Dorsolateral prefrontal cortex (tissue), 122 donors: ENCODE measurements at places on chromosomes 3 and 15.
A peak's percentile ranks its signal among the peaks of the same experiment; 100 is the strongest.

DNA sequence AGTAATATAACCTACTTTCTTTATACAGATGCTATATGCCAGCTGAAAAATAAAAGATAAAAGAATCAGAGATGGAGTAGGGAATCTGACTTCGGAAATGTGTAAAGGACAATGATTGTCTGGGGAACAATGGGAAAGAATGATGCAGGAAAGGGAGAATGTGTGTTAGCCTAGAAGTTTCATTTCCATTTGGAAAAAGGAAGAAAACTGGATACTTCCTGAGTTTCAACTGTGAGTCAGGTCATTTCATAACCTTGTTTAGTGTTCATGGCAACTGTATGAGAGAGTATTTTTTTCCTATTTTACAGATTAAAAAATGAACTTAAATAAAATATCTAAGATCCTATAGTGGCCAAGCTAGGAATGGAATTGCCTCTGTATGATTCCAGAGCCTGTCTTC, 261.3 kb upstream of the NECTIN3 start:
- DNase-seq: no peak

DNA sequence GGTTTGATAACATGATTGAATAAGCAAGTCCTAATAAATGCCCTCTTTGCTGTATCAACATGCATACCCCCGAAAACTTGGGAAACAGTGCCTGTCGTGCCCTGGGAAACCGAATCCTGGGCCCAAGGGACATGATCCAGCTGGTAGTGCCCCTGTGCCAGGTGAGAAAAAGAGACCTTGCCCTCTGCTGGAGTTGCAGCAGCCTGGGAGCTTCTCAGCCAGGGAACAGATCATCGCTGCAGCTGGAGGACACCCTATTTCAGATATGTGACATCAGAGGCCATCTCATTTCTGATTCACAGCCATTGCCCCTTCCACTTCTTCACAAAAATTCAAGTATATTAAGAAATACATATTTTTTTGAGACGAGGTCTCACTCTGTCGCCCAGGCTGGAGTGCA, 32.3 kb downstream of the STOML1 start:
- no peak for DNase-seq

- no peak for DNase-seq
Measured at GRCh38 chr3:55647063-55647462, 160.0 kb upstream of the WNT5A start.

DNA sequence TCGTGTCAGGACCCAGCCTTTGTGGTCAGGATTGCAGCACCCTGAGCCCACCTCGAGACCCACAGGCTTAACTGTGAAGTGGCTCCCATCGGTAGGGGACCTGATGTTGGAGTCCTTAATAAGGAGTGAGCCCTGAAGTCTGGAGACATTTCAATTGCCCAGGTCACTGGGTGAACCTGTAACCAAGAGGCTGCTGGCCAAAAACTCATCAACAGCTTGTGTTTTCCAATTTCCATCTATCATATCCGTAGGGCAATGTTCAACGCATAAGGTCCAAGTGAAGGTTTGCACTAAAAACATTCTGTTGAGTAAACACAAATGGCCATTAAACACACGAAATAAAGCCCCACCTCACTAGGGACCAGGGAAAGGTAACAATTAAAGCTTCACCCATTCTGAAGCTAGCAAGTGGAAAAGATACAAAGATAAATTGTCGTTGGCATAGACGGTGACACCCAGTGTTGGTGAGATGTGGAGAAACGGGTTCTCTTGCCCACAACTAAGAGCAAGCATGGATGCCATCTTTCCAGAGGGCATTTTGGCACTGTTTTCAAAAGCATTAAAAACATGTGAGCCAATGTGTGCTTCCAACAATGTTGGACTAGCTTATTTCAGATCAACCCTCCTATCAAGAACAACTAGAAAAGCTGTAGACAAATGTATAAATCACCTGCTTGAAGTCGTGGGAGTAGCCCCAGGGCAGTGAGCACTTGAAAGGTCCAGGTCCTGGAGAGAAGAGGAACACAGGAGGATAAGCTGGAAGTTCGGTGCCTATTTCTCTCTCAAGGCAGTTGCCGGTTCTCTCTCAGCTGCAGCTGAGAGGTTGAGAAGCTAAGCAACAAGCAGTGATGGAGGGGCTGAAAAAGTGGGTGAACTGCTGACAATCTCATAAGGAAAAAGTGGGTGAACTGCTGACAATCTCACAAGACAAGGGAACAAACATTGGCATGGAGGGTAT, 56.3 kb upstream of the PCSK6 start:
- DNase-seq: no peak

- DNase-seq: no peak
Measured at GRCh38 chr3:191100516-191100915, 98.5 kb upstream of the OSTN start.

DNA sequence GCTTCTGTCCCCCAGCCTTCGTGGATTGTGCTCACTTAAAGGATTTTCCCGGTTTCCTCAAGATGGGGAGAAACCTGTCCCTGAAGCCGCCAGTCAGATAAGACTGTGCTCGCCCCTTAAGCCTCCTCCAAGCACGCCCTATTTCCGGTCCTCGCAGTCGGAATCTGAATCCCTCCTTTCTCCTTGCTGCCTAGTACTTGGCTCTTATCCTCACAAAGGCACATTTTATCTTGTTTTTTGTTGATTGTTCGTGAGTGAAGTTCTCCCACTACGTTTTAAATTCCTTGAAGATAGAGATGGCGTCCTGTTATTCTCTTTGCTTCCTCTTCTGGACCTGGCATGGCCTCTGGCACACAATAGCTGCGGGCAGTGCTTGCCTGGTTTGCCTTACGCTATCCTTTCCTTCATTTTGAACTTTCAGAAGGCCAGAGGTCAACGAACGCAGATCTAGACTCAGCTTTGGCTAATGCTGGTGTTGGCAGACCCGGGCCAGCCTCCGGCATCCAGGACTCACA, 1.7 kb downstream of the CLDN11 start:
- no peak for DNase-seq

GRCh38 chr3:172513488-172513887, 9.7 kb downstream of the TNFSF10 start:
- DNase-seq: no peak

DNA sequence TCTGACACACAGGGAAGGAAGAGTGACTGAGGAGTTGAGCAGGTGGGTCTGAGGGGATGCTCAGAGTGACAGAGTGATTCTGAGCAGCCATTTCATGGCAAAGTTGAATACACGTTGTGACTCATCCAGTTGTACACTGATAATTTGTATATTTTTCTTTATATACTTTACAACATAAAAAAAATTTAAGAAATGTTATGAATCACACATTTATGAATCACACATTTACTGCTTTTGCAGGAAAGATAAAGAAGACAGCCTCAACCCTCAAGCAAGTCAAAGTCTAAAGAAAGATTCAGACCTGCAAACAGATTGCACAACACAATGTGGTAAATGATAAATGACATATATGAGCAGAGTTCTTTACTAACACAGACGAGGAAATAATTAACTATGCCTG, 21.0 kb upstream of the CHMP2B start:
- DNase-seq: no peak

DNA sequence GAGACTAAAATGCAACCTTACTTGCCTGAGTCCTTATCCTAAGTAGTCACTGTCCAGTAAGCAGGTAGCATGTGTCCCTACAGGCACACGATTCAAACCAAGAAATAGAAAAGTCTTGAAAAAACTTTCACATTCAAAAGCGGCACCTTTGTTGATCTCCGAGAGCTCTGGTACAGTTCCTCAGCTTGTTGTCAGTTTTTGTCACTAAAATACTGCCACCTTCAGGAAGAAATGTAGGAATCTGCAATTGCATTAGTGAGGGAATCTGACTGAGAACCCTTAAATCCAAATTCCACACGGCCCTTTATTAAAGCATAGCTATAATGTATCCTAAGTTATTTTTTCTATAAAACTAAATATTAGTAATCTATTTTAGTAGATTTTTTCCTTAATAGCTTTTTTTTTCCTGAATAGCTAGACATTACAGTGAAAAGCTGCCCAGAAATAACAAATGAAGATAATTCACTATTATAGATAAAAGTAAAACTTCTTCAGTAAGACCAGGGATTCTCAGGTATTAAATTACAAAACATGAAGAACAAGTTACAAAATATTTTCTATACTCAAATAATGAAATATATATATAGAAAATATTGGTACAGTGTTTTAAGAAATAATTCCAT, 44.0 kb downstream of the CCDC54 start:
- no peak for DNase-seq

- DNase-seq: no peak
Measured at GRCh38 chr15:73962433-73962832, 29.7 kb downstream of the STOML1 start.

- no peak for DNase-seq
Measured at GRCh38 chr3:9598783-9599387, 45.3 kb upstream of the LHFPL4 start.

DNA sequence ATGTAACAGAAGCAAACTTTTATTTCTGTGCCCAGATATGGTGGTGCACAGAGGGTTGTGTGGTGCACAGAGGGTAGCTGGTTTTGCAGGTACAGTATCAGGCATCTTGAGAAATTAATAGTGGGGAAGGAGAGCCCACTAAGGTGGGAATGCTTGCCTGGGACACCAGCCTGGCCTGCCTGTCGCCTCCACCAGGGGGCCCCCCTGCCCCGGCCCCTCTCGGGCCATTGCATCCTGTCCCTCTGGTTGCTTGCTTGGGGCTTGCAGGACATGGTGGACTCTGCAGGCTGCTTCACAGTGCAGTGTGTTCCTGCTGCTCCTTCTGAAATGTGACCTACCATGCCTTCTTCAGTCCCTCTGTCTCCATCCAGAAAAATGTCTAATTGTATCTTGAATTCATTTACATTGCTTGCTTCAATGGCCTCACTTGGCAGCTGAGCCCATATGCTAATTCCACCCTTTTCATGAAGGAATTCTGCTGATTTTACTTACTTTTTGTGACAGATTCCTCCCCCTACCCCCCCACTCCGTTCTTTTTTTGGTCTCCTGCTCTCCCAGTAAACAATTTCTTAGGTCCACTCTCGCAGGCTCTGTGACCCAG, 73.6 kb downstream of the EEFSEC start:
- DNase-seq: peak; percentile 40

- DNase-seq: no peak
Measured at GRCh38 chr3:171770689-171771620, 39.3 kb downstream of the PLD1 start.

GRCh38 chr3:18223571-18223970, 201.6 kb downstream of the SATB1 start:
- DNase-seq: no peak

- no peak for DNase-seq
Measured at GRCh38 chr3:76024640-76025039, 239.3 kb upstream of the ZNF717 start.

DNA sequence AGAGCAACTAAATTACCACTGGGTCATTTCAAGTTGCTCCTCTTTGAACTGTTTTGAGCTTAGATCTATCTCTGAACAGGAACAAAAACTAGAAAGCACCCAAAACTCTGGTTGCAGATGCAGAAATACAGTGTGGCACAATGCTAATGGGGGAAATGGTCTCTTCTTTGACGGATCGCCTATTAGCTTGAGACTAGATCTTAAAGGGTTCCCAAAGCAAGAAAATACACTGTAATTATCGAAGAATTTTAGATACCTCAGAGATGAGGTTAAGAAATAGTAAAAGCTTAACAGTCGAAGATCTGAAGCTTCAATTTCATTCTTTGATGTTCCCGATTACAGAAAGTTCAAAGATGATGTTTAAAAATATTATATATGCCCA, 818 bp downstream of the PPP1R2 start:
- no peak for DNase-seq

DNA sequence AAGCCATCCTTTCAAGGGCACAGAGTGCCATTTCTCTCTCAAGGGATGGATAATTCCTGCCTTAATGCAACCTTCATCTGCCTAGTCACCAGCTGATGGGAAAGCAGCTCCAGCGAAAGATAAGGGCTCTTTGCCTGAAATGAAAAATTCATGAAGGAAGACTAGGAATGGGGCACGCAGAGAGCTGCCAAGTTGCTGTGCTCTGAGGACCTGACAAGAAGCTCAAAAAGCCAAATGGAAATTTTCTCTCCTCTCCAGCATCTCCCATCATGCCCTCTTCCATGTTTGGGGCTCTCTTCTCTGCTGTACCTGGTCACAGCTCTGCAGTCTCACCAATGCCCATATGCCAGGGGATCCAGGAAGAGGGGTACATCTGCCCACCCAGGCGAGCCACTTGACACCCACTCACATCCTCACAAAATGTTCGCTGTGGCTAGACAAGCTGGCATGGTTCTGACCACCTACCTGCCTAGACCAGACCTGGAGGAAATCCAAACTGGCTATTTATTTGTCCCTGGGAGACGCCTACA, 29.3 kb upstream of the ABHD2 start:
- no peak for DNase-seq

- DNase-seq: no peak
Measured at GRCh38 chr3:148330542-148330941, 367.2 kb upstream of the AGTR1 start.

DNA sequence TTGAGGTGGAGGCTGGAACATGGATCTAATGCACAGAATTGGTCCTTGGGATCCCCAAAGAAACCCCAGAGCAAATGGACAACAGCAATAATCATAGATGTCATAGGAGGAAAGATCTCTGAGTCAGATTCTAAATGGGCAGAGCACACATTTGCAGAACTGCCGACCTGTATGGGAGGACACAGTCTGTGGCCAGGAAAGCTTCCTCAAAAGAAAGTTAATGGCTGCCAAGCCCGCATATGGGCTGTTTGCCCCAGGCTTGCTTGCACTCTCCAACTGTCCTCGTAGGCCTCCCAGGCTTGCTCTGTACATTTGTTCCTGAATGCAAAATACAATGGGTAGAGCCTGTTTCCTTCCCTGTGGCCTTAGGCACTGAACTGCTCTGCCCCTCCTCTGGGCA, 102.0 kb upstream of the PLXNA1 start:
- DNase-seq: no peak

- no peak for DNase-seq
Measured at GRCh38 chr3:13866041-13866965, 13.6 kb downstream of the WNT7A start.

DNA sequence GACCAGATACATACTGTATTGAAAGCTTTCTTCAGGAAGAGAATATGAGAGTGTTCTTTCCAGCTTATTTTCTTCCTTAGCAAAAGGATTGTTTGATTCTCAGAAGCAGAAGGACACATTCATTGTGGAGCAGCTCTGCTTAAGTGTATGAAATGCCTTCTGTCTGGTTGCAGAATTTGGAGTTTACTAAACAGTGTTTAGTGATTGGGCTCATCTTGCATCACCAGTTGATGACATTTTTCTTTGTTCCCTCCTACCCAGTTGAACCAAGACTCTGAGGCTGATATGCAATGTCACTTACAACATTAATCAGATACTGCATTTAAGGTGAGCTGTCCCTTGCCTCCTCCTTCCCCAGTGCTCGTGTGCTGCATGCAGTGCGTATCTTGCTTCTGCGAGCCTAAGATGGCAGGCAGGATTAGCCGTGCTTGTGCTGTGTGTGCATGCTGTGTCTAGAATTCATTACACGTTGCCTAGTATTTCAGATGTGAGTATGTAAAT, 18.4 kb downstream of the ZBTB38 start:
- peak; percentile 66 for DNase-seq

GRCh38 chr15:82945326-82945725, 7.2 kb downstream of the HOMER2 start:
- no peak for DNase-seq
